ENCODE measurements at places on chromosomes 16 and 17.

DNA sequence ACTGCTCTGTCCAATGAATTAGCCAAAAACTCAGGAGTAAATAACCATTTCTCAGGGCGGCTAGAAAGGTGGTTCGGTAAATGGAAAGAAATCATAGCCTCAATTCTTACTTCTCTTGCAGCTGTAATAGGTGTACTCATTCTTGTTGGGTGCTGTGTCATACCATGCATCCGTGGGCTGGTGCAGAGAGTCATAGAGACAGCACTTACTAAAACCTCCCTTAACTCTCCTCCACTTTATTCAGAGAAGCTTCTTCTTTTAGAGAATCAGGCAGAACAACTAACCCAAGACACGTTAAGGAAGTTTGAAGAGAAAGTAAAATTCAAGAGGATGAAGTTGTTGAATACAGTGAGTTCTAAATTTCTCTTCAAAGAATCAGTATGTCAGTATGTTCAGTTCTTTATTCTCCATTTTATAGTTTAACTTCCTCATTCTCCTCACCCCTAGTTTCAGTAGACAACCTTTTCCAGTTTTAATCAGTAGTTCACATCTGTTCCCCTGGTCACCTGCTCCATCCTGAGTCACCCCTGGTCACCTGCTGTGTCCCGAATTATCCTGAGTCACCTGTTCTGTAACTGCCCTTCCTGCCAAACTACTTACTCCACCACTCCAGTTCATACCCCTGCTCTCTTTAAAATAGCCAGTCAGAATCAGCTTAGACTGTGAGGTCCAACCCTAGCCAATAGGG is 85.9 kb downstream of the EMP2 start:
- DNase-seq = no peak

DNA sequence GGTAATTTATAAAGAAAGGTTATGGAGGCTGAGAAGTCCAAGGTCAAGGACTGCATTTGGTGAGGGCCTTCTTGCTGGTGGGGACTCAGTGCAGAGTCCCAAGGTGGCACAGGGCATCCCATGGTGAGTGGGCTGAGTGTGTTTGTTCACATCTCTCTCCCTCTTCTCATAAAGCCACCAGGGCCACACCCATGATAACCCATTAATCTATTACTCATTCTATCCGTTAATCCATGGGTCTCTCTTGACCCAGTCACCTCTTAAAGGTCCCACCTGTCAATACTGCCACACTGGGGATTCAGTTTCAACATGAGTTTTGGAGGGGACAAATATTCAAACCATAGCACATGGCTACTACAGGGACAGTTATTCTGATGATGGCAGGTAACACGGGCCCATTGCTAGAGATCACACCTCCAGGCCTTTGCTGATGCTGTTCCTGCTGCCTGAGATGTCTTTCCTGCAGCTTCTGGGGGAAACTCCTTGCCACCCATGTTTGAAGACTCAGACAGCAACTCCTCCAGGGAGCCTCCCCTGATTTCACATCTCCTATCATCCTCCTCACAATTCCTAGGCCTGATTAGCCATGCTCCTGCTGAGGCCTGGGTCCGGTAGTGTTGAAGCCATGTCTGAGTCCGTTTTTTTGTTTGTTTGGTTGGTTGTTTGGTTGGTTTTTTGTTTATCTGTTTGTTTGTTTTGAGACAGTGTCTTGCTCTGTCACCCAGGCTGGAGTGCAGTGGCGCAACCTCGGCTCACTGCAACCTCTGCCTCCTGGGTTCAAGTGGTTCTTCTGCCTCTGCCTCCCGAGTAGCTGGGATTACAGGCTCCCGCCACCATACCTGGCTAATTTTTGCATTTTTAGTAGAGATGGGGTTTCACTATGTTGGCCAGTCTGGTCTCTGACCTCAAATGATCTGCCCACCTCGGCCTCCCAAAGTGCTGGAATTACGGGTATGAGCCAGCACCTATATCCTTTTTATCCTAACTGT is 16.1 kb downstream of the SOCS1 start:
- no peak for DNase-seq

- no peak for DNase-seq
These were observed 2.5 kb downstream of the CAPNS2 start for GRCh38 chr16:55569025-55569424.

- no peak for DNase-seq
These were observed 59.6 kb upstream of the IL34 start for GRCh38 chr16:70586731-70587130.

DNA sequence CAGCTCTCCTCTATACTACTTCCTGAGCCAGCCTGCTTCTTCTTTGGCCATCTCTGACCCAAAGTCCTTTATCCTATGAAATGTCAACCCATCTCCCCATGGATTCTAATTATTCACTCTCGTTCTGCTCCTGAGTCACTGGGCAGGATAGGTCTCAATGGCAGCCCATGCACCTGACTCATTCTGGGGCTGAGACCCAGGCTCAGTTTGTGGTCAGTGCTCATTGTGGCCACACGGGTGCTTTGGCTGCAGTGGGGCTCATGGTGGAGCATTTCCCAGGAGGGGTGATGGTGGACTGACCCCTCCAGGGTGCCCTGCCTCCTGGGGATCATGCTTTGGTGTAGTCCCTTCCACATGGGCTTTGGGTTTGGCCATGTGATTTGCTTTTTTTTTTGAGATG is 154.8 kb upstream of the WSCD1 start:
- no peak for DNase-seq

DNA sequence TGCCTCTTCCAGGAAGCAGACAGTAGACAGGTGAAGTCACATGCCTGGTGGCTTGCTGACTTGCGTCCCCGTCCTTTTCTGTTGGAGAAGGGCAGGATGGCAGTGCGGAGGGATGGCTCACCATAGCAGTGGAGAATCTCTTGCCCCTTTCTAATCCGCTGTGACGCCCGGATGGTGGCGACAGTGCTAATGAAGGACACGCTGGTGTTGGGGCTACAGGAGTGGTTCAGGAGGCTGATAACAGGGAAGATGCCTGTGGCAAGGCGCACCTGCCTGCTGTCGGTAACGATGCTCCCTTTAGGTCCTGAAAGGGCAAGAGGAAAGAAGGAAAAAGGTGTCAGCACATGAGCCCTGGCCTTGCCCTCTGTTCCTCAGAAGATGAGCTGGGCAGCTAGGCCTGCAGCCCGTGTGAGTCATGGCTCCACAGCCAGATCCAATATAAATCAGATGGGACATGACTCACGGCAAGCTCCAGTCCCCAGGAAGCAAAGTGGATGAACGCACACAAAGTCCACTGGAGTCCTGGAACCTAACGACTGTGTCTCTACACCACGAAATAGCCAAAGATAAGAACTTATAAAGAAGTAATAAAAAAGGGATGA is 25.5 kb downstream of the SERPINF1 start:
- DNase-seq = no peak

DNA sequence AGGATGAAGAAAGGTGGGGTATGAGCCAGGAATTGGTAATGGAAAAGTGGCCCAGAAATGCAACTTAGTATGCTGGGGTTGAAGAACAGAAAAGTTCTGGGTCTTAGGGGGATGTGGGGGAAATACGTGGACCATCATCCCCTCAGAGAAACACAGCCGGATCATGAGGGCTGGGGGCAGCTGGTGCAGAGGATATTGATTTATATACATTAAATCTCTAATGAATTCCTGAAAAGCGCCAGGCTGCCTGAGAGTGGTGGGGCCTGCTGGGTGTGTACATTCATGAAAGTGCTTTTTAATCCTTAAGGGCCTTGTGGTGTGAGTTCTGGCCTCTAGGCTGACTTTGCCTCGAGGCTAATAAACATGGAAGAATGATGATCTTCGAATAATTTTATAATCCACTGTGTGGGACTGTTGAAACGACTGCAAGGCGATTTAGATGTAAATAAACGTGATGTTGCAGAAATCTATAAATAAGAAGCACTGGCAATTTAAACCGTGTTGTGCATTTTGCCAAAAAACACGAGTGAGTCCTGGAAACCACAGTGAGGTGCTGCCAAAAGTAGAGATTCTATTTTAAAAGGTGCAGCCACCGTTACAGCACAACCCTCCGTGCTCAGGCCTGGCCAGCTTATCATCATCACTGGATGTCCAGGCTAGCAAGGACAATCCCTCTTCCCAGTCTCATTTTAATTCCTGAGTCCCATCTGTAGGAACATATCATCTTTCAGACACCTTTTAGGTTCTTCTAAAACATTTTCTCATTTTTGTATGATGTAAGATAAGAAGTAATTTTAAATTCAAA is 32.1 kb downstream of the PRKAR1A start:
- DNase-seq = no peak

- no peak for DNase-seq
These were observed 48.3 kb upstream of the ERN1 start for GRCh38 chr17:64178011-64178825.

DNA sequence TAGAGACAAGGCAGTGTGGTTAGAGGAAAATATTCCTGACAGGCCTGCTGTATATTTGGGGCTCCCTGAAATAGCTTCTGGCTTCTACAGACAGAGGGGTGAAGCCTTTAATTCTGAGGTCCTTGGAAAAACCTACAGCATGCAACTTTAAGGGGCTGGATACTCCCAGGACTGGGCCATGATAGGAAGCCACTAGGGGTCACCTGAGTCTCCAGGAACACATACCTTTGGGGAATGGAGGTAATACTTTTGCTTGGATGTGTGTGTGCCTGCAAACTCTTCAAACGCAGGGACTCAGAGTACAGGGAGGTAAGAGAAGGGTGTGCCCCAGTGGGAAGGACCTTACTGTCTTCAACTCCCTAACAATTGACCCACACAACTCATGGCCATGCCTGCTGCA is 4.1 kb downstream of the ASIC2 start:
- no peak for DNase-seq

DNA sequence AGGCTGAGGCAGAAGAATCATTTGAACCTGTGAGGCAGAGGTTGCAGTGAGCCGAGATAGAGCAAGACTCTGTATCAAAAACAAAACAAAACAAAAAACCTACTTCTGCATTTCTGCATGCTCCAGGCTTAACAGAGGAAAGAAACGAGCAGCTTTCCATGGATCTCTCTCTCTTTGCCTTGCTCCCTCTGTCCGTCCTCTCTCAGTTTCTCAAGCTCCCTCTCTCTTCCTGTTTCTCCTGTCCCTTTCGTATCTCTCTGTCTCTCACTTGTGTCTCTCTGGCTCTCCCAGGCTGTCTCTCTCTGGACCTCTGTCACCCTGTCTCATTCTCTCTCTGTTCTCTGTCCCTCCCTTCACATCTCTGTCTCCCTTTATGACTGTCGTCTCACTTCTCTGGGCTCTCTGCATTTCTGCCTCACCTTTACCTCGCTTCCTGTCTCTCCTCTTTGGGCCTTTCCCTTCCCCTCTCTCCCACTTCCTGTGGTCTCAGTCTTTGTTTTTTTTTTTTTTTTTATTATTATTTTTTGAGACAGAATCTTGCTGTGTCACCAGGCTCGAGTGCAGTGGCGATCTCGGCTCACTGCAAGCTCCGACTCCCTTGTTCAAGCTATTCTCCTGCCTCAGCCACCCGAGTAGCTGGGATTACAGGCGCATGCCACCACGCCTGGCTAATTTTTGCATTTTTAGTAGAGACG is 4.1 kb upstream of the PITPNA start:
- no peak for DNase-seq

DNA sequence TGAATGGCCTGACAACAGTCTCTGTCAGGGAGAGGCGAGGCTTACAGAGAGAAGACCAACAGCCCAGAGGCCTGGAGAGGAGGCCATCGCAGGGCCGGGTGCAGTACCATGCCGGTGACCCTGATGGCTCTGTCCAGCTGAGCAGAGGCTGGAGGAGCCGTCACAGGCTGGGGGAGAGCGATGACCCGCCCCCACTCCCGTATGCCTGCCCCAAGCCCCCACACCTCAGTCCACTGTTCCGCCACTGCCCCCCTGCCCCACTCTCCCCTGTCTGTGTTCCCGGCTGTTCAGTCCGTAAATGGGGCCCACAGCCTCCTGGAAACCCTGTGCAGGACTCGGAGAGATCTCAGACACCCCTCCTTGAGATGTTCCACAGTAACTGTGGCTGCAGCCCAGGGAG is 12.8 kb upstream of the FAM83G start:
- no peak for DNase-seq

DNA sequence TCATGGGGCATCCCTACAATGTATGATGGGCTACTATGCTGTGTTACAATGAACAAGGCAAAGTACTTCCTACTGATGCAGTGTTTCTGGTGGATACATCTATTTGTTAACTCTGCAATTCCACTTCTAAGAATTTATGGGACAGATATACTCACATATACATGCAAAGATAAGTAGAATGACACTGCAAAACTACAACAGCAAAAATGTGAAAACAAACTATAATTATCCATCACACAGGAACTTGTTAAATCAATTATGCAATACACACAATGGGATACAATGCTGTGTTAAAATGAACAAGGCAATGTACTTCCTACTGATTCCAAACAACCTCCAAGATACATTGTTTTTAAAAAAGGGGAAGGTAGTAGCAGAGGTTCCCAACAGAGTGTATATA is 3.2 kb downstream of the DDX52 start:
- no peak for DNase-seq

DNA sequence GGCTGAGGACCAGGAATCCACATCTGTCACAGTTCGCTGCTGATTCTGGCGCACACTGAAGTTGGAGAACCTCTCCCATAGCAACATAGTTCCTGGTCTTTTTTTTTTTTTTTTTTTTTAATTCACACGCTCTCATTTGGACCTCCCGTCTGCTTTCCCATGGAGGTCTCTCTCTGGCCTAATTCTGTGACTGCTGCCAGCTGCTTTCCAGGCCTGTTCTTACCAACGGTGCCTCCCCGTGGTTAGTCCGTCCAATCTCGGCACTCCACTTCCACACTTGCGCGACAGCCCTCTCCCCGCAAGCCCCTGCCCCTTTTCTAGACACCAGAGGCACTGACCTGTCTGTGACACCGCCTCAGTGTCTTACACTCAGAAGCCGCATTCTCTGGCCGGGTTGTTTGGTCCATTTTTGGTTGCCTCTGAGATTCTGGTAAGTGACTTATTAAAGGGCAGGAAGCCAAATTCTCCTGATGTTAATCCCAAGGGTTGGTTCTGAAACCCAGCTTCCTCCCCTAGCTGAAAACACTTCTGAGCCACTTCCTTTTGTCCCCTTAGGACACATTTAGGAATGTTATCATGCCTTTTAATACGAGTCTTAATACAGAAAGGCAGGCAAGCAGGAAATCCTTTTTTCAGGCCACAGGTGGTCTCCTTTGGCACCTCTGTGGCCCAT is 1.1 kb upstream of the AKTIP start:
- DNase-seq = no peak

- DNase-seq = no peak
These were observed 352 bp downstream of the GGNBP2 start for GRCh38 chr17:36545077-36545464.
